ENCODE measurements at places on chromosomes 7 and 10. TPM values are rescaled to one million over a fixed set of nuclear protein-coding genes. Genes with fewer than 3 reads are reported as not detected.
A peak's percentile ranks its signal among the peaks of the same experiment; 100 is the strongest.

DNA sequence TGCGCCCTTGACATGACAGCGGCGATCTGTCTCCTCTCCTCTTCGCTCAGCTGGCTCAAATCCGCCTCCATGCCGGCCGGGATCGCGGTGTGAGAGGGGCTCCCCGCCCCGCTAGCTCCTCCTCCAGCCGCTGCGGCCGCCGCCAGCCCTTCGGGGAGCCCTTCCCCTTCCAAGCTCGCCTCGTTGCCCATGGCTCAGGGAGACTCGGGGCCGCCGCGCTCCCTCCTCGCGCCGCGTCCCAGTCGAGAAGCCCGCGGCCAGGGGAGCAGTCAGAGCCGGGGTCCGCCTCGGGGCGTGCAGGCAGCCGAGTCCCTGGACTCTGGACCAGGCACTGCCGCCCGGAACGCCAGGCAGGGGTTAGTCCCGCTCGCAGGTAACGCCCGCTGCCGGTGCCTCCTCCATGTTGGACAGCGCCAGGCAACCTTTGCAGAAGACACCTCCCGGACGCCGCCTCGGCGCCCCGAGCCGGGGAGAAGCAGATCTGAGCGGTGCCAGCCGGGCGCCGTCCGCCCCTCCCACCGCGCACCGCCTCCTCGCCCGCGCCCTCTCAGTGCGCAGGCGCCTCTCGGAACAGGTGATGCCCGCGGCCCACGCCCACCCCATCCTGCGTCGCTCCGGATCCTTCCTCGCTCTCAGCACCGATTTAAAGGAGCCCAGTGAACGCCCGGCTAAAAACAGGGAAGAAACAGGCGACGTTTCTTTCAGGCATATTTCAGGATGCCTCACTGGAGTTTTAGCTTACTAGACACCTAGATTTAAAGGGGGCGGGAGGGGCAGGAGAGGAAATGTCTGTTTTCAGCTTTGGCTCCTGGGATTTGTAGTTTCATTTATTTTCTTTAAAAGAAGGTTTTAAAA, at the start of gene PCLO:
Gene PCLO (minus strand): TSS at position 483 of the 855 bp plus-strand sequence. CDS start 292 bp downstream, at position 191.
- peak; percentile 90 for DNase-seq

Gene GHITM
- 272 TPM for total RNA-seq

DNA sequence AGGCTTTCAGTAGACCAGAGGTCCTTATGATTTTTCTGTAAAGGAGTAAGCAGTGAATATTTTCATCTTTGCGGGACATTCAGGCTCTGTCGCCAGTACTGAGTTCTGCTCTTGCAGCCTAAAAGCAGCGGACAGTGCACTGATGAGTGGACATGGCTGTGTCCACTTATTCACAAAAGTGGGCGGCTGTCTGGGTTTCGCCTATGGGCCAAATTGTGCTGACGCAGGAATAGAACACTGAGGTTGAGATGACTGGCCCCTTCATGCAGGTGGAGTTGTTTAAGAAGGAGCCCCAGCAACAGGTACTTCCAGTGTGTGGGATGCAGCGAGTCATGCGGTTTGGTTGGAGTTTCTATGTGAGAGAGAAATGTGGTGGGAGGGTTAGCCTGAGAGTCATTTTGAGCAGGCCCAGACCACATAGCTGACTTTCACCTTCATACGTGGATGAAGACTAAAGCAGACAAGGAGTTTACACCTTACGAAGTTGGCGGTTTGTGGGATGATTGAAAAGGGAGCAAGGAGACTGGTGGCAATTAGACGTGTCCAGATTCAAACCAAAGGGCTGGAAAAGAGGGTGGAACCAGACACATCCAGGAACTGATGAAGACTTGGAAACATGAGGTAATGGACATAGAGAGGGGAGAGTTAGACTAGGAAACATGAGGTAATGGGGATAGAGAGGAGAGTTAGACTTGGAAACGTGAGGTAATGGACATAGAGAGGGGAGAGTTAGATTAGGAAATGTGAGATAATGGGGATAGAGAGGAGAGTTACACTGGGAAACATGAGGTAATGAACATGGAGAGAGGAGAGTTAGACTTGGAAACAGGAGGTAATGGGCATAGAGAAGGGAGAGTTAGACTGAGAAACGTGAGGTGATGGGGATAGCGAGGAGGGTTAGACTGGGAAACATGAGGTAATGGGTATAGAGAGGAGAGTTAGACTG, 38.2 kb downstream of the WDR37 start:
- no peak for DNase-seq

Gene SLC26A3
- 296 TPM for total RNA-seq

DNA sequence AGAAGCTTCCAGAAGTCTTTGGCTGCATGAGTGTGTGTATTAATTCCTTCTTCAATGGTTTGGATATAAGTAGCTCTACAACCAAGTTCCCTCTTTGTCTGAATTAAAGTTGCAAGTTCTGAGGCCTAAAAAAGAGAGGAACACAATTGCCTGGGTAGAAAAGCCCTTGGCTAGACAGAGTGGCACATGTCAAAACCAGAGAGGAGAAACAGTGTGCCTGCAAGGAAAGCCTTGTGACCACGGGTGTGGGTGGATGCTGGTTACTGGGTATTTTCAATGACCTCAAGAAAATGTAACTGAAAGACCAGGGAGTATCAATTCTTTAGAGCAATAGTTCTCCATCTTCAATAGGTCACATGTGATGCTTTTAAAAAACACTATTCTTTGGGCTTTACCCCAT, 148.3 kb downstream of the SVIL start:
- DNase-seq, result no peak

Gene CCDC172
- total RNA-seq, result not detected

Gene ZNF12
- total RNA-seq, result 40.0 TPM

Gene MLXIPL
- total RNA-seq, result 17.3 TPM

Gene BMPER
- 1.00 TPM for total RNA-seq

DNA sequence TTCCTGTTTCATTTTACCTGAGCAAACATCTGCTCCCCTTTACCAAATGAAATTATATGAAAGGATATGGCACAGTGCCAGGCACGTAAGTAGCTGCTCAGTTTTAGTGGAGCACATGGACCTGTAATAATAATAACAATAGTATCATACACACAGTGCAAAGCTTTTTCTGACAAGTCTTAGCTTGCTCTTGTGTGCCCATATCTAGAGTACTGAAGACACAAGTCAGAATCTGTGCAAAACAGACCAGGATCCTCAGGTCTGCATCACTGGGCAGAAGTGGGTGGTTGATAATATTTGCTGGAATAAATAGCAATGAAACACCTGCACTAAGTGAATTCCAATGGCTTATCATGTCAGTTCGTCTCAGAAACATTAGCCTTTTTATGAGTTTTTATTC, 85.5 kb upstream of the DKK1 start:
- no peak for DNase-seq
